ENCODE measurements at places on chromosomes 7 and 10. TPM values are rescaled to one million over a fixed set of nuclear protein-coding genes. Genes with fewer than 3 reads are reported as not detected.

Gene ACBD7
- 0.22 TPM for polyA plus RNA-seq

Gene IDI2
- polyA plus RNA-seq, result not detected

Gene NPC1L1
- not detected for polyA plus RNA-seq

Gene INMT
- polyA plus RNA-seq, result not detected

Gene LIPF
- polyA plus RNA-seq, result not detected
